Thoracic aorta (tissue), 2 donors: ENCODE measurements at places on chromosomes 1 and 21. TPM values are rescaled to one million over a fixed set of nuclear protein-coding genes. Genes with fewer than 3 reads are reported as not detected.

DNA sequence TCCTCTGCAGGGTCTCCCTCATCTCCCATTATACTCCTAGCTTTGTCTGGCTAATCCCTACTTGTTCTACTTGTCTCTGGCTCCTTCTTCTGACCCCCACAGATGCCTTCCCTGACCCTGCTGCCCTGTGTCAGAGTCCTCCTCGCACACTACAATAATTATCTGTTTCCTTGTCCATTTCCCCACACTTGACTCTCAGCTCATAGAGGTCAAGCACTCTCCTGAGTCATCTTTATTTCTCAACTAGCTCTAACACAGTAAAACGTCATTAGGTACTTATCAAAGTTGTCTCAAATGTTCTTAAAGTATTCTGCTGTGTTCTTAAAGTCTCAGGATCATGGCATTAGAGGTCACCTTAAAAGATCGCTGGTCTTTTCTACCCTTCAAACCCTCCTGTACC lies 47.1 kb downstream of the C8A start:
- no peak overlapping the region for H3K27ac ChIP-seq
- no peak for DNase-seq
- no peaks in the 10 kb centered on the region for H3K36me3 ChIP-seq
- no peaks in the 10 kb centered on the region for H3K4me1 ChIP-seq

DNA sequence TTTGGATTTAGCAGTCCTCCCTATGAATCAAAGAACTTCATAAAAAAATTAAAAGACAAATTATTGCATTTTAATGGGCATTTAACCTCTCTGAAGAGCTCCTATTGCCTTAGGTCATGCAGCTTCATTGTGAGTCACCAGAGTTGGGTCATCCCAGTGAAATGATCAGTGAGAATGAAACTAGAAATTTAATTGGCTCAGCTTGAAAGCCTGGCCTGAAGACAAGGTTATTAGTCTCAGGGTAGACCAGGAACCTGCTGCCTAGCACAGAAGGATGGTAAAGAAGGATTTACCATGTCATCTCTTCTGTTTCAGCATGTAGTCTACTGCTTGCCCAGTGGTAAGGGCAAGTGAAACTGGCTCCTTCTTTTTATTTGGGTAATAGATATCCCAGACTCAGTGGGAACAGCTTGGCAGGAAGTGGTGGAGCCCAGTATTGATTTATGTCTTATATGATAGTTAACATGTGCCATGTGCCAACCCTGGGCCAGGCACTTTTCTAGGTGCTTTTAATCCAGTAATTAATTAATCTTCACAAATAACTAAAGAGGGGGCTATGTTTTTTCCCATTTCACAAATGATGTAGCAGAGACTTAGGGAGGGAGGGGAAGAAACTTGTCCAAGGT lies 23.6 kb downstream of the LAMC2 start:
- H3K27me3 ChIP-seq: no peaks in the 10 kb centered on the region
- H3K36me3 ChIP-seq: no peaks in the 10 kb centered on the region
- H3K27ac ChIP-seq: no peak overlapping the region

DNA sequence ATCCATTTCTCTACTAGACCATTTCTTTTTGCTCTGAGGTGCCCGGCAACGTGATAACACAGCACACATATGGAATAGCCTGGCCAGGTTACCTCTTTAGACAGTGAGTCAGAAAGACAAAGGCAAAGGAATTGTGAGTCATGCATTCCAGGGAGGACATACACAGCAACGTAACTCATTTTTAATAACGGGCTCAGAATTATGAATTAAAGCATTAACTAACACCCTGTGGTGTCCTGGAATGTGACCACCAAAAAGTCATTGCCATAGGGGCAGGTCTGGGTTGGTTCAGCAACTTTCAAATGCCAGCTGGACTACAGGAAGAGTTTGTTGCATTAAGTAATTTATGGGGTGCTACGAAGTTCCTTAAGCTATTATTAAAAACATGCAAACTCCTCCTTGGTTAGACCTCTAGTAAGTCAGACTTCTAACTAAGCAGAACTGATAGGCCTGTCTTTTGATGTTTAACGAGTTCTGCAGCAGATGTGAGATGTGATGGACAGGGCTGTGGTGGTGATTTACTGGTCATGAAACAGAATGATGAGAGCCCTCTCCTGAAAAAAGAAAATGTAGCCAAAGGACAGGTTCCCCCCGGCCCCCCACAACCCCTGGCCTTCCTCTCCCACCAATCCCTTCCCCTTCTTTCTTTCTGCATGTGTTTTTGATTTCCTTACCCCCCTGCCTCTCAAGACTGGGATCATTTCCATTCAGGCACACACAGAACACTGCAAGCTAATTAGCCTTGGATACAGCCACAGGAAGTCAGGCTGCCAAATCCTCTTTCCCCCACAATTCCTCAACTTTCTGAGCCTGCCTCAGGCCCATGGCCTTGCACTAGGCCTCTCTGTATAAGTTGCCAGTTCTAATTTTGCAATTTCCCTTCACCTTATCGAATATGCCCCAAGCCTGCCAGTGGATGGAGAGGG lies 88.9 kb upstream of the HAO2 start:
- H3K4me1 ChIP-seq: no peaks in the 10 kb centered on the region
- H3K36me3 ChIP-seq: no peaks in the 10 kb centered on the region
- no peak overlapping the region for H3K27ac ChIP-seq
- H3K27me3 ChIP-seq: no peaks in the 10 kb centered on the region
- no peak overlapping the region for H3K4me3 ChIP-seq

DNA sequence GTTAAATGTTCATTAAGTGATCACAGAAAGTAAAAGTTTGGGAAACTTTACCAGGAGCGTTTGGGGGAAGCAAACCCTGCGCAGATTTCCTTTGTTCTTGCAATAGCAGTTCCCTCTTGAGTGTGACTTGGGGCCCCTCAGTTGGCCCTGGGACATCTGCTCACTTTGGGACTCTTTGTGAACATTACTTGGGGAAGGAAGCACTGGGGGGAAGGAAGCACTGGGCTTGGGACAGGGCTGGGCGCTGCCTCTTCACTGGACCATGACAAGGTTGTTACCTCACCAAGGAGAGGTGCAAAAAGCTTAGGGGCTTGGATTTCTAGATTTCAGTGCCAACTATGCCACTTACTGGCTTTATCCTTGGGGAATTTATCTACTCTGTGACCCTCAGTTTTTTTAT lies 63.5 kb downstream of the ETS2 start:
- no peak for DNase-seq
- H3K4me3 ChIP-seq: no peak overlapping the region
- H3K36me3 ChIP-seq: no peaks in the 10 kb centered on the region
- H3K27ac ChIP-seq: no peak overlapping the region
- no peaks in the 10 kb centered on the region for H3K4me1 ChIP-seq
- H3K27me3 ChIP-seq: no peaks in the 10 kb centered on the region

ARHGEF2 gene
- total RNA-seq: 166 TPM

DNA sequence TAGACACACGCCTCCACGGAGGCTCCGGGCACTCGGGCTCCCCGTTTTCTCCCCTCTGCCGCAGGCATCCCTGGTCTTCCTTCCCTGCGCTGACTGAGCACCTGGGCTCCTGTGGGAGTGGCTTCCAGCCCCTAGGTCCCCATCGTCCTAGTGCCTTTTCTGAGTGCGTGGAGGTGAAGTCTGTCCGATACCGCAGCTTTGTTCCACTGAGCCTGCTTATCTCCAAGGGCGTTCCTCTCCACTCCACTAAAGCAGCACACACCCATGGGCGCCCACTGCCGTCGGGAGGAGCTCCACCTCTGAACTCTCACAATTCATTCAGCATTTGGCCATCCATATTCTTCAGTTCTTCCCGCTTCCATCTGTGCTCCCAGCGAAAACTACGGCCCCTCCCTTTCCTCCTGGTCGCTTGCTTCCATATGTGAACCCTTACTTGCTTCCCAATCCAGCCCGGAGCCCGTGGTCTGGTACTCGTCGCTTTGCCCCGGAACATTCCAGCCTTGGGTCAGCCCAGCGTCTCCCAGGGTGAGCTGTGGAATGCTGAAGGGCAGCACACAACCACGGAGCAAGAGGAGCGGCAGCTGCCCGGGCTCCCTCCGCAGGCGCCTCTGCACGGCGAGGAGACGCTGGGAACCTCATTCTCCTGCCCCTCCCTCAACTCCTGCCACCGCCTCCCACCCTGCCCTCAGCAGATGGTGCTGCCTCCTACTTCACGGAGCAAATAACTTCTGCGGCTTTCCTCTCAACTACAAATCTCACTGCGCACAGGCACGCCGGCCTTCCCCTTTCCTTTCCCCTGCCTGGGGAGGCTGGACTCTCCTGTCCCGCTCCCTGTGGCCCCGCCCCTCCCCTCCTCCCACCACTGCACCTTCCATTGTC lies 27.5 kb downstream of the ATP8B2 start:
- peaks cover 15% of the 10 kb centered on the region for H3K36me3 ChIP-seq
- H3K4me1 ChIP-seq: peaks cover 20% of the 10 kb centered on the region
- peak overlapping the region; percentile 72 for H3K4me3 ChIP-seq
- H3K27me3 ChIP-seq: no peaks in the 10 kb centered on the region
- DNase-seq: no peak
- H3K27ac ChIP-seq: peak overlapping the region; percentile 68

DNA sequence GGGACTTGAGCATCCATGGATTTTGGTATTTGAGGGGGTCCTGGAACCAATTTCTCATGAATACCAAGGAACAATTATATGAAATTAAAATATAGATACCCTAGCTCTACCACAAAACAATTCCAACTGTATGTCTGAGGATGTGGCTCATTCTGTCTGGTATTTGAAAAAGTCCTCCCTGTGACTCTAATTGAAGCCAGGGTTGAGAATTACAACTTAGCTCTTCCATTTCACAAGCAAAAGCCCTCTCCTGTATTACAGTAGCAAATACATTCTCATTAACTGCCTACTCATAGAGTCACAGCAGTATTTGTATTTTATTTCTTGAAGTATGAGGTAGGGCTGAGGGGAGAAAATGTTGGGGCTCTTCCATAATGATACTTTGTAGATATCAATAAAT lies 187.8 kb upstream of the OLFM3 start:
- no peak overlapping the region for H3K27ac ChIP-seq
- no peaks in the 10 kb centered on the region for H3K4me1 ChIP-seq
- H3K4me3 ChIP-seq: no peak overlapping the region
- no peaks in the 10 kb centered on the region for H3K36me3 ChIP-seq

DNA sequence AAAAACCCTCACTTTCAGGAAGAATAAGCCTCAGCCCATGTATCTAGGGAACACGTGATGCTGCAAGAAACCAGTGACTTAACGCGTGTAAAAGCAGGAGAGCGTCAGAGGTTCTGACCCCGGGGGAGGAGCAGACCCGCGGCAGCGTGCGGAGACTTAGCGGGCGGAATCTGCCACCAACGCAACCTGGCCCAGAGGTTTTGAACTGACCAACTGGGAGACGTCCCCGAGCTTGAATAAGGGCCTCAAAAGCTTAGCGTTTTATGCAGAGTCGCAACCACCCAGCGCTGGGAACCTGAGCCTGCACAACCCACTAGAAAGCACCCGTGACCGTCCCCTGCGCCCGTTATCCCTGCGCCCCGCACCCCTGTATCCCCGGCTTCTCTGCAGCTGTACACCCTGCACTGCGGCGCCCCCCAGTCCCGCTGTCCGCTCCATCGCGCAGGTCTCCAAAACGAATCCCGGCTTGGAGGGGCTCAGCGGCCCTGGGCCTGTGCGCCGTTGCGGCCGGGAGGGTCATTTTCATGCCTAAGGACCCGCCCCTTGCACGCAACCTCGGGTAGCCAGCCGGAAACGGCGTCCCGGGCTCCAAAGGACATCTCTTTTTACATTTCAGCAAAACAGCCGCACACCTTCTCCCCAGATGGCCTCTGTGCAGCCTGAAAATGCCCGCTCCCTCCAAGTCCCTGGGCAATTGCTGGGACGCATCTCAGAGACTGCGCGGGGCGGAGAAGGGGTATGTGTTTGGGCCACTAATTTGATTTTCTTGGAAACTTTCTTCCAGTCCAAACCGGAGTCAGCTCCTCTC lies 29.4 kb upstream of the TRIM17 start:
- no peak overlapping the region for H3K27ac ChIP-seq
- peak overlapping the region; percentile 59 for H3K4me3 ChIP-seq
- H3K27me3 ChIP-seq: no peaks in the 10 kb centered on the region
- DNase-seq: no peak
- H3K36me3 ChIP-seq: no peaks in the 10 kb centered on the region

SLC6A9 gene
- 26.8 TPM for total RNA-seq

IGSF5 gene
- total RNA-seq: not detected

- H3K27ac ChIP-seq: peak overlapping the region; percentile 74
- H3K4me3 ChIP-seq: peak overlapping the region; percentile 6
- H3K27me3 ChIP-seq: no peaks in the 10 kb centered on the region
- peaks cover 48% of the 10 kb centered on the region for H3K4me1 ChIP-seq
- H3K36me3 ChIP-seq: no peaks in the 10 kb centered on the region
- peak; percentile 12 for DNase-seq
These were observed 41.6 kb downstream of the GNG12 start for GRCh38 chr1:67791686-67792085.

- H3K27ac ChIP-seq: no peak overlapping the region
- H3K4me3 ChIP-seq: no peak overlapping the region
- DNase-seq: no peak
- H3K27me3 ChIP-seq: no peaks in the 10 kb centered on the region
- no peaks in the 10 kb centered on the region for H3K36me3 ChIP-seq
- no peaks in the 10 kb centered on the region for H3K4me1 ChIP-seq
These were observed 426.1 kb downstream of the PTPRC start for GRCh38 chr1:199064971-199065370.

- peaks cover 22% of the 10 kb centered on the region for H3K4me1 ChIP-seq
- peak overlapping the region; percentile 81 for H3K4me3 ChIP-seq
- H3K27me3 ChIP-seq: no peaks in the 10 kb centered on the region
- no peak for DNase-seq
- no peaks in the 10 kb centered on the region for H3K36me3 ChIP-seq
These were observed 524 bp upstream of the TMCO4 start for GRCh38 chr1:19800076-19800804.

FCGR2B gene
- 65.9 TPM for total RNA-seq
